HL-60 (cell line): ENCODE measurements at places on chromosomes 3 and 15.

GRCh38 chr15:35305946-35306345, 220.9 kb upstream of the NANOGP8 start:
- no peak for DNase-seq

DNA sequence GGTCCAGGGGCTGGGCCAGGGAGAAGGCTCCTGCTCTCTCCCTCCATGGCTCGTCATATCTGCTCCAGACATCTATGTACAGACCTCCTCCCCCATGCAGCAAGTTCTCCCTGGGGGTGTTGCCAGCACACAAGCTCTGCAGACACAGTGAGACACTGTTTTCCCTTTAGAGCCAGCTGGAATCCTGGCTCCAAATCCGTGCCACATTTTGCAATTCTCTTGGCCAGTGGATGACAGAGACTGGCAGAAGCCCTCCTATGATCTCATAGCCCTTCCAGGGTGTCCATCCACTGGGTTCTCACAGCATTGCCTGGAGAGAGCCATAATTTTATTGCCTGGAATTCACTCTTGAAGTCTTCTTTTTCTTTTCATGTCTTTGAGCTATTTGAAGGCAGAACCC, 203.9 kb downstream of the TLE3 start:
- DNase-seq = no peak

- no peak for DNase-seq
These were observed 982 bp upstream of the GABPB1 start for GRCh38 chr15:50355980-50356379.

DNA sequence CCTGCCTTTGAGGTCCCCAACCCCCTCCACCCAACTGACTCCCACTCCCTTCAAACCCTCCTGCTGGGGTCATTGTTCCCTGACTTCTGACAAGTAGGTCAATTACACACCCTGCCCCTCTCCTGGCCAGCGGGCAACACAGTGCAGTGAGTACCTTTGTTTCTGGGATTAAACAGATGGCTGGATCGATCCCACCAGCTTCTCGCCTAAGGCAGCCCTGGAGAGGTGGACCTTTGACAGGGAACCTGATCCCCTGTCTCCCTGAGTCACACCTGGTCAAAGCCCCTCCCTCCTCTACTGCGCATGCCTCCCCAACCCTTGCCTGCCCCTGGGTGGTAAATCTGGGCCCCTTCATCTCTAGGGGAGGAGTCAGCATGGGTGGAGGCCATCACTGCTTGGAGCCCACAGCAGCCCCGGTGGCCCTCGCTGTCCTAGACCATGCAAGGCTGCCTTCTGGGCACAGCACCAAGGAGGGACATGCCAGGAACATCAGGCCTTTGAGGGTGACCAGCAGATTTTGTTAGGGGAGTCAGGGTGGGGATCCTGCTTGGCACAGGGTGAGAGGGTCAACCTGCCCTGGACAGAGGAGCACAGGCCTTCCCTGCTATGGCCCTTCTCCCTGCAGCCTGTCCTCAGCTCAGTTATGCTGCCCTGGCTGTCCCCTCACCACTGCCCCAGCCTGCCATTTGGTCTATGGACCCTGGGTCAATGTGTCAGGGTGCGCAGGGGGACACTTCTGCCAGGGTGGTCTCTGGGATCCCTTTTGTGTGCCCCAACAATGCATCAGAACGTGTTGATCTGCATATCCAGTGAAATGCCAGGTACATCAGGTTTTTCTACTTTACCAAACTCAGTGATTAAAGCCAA, 9.8 kb upstream of the PRR23E start:
- no peak for DNase-seq

GRCh38 chr3:142601713-142602112, 5.5 kb downstream of the PLS1 start:
- DNase-seq = no peak

DNA sequence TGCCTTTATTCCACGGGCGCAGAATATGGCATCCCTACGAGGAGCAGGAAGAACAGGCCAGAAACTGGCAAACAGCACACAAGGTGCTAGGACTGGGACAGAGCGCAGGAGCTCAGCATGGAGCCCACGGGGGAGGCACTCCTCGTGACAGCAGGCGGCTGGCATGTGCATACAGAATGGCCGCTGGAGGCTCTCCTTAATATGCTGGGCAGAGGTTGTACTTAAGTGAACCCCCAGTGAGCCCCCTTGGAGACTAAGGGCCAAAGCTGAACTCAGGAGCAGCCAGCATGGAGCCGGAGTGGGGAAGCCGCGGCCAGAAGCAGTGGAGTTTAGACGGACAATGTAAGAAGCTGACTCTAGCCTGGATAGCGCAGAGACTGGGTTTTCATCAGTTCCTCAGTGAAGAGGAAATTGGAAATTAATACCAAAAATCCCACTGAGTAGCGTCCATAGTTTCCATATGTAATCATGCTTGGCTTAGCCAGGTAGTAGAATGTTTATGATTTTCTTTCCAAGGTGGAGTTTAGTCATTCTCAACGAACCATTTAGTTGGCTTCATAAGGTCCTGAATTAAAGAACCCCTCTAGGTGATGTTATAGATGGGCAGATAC, 69.4 kb downstream of the EPHB3 start:
- DNase-seq = no peak

GRCh38 chr3:14153663-14154062, 24.7 kb downstream of the XPC start:
- DNase-seq = no peak

DNA sequence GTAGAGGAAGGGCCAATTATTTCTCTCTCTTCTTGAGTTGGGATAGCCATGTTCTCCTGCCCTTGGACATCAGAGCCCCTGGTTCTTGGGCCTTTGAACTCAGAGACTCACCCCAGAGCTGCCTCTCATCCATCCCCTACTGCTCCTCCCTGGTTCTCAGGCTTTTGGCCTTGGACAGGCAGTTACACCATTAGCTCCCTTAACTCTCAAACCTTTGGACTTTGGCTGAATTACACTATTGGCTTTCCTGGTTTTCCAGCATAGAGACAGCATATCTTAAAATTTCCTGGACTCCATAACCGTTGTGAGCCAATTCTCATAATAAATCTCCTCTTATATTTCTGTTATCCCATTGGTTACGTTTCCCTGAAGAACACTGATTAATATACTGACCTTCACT, 63.7 kb upstream of the CHL1 start:
- no peak for DNase-seq

- no peak for DNase-seq
These were observed 71.2 kb downstream of the RYK start for GRCh38 chr3:134179508-134179907.

GRCh38 chr3:187497052-187497451, 128.9 kb downstream of the RTP4 start:
- DNase-seq = no peak

- DNase-seq = no peak
These were observed 63.6 kb upstream of the NR2E3 start for GRCh38 chr15:71746719-71747118.
